Central memory CD4-positive, alpha-beta T cell (primary cell): ENCODE measurements at places on chromosomes 6 and 20.

GRCh38 chr6:5937936-5938706 lies 68.6 kb downstream of the NRN1 start:
- DNase-seq: no peak

- DNase-seq: no peak
These were observed at the start of gene WFDC5 for GRCh38 chr20:45114465-45115385. WFDC5 (minus strand) TSS chr20:45115174; CDS start chr20:45115083, 91 bp downstream.

DNA sequence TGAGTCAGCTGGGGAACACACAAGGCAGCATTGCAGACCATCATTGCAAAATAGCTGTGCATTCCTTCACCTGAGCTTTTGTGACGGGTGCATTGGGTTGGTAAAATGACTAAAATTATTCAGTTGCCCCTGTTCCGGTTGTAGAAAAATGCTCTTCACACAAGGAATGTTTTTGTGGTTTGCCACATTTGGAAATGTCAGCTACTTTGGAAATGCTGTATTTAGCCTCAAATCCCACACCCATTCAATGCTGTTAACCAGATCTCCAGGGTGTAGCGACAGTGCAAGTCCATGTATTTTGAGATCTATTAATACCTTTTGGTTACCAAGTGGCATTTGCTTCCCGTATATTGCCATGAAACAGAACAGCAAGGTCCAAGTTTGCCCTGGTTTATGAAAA lies 201.2 kb downstream of the FOXA2 start:
- DNase-seq: no peak

GRCh38 chr20:20521736-20522135 lies 153.8 kb downstream of the INSM1 start:
- DNase-seq: no peak

GRCh38 chr20:22070610-22071058 lies 365.2 kb downstream of the PAX1 start:
- DNase-seq: no peak

DNA sequence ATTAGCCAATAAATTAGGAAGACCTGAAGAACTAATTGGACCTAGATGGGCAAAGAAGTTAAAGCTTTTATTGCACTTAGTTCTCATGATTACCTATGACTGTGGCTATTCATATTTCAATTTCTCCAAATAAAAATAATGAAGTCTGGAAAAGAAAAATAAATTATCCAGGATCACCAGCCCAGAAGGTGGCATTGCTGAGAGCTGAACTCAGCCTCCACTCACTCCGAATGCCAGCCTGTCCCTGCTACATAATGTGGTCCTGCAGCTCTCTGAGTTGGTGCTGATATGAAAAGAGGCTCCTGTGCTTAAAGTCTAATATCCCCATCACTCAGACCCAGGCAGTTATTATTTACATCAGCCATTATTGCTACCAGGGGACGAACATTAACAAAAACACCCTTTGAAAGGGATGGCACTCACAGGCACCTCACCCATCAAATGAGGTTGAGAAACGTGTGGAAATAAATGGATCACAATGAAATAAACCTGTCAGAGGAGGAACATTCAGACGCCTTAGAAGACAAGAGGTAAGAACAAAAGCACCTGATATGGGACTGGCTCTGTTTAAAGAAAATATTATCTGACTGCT lies 649.7 kb upstream of the CHD6 start:
- no peak for DNase-seq

DNA sequence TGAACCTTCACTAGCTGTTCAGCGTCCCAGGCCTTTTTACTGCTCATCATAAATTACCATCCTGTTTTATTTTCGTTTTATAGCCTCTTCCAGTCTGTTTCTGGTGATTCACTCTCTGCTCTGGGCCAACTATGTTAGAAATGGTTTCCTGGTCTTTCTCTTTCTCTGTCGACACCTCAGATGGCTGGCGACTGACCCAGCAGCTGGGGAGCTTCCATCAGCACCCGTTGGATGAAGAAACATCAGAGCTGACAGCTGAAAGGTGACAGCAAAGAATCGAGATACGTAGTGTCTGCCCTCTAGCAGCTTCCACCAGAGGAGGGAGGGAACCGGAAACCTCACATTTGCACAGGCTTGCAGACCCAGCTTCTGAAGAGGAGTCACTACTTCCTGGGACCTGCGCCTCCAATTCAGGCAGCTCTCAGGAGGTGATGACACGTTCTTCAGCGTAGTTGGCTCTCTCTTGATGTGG lies 82.9 kb upstream of the MLN start:
- peak; percentile 34 for DNase-seq

DNA sequence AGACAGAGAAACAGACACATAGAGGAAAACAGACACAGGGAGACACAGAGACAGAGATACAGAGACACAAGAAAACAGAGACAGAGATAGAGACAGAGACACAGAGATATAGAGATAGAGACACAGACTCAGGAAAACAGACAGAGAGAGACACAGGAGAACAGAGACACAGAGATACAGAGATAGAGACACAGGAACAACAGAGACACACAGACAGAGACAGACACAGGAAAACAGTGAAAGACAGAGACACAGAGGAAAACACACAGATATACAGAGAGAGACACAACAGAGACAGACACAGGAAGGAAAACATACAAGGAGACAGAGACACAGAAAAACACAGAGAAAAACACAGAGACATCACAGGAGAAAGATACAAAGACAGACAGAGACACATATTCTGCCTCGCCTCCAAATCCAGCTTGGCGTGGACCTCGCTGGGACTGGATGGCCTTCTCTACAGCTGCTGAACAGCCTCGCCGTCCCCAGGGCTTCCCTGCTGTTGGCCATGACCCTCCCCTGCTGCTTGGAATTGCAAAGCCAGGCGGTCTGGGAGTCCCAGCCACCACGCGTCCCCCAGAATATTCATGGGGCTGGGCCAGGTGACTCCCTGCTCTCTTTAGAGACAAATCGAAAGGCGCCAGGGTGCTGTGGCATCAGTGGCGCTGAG lies 36.8 kb downstream of the NTSR1 start:
- DNase-seq: no peak

GRCh38 chr20:12570371-12570770 lies 438.4 kb upstream of the SPTLC3 start:
- DNase-seq: no peak

DNA sequence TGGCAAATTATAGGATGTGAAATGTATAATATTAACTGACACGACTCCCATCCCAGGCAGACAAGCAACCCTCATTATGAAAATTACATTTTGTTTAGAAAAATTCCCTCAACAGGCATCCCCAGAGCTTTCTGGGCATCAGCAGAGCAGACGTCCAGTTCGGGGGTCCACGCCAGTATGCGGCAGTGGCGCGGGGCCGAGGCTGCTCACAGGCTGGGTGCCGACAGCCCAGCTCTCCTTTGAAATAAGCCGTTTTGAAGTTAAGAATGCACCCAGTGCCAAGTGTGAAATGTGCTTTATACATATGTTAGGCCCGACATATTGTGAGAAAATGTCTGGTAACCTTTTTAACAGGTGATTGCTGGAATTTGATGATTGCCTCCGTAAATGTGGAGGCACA lies 50.4 kb downstream of the RPP40 start:
- DNase-seq: no peak

- no peak for DNase-seq
These were observed 448.6 kb upstream of the CDH4 start for GRCh38 chr20:60803335-60804055.

- no peak for DNase-seq
These were observed 85.5 kb downstream of the ARID1B start for GRCh38 chr6:156862711-156863110.

DNA sequence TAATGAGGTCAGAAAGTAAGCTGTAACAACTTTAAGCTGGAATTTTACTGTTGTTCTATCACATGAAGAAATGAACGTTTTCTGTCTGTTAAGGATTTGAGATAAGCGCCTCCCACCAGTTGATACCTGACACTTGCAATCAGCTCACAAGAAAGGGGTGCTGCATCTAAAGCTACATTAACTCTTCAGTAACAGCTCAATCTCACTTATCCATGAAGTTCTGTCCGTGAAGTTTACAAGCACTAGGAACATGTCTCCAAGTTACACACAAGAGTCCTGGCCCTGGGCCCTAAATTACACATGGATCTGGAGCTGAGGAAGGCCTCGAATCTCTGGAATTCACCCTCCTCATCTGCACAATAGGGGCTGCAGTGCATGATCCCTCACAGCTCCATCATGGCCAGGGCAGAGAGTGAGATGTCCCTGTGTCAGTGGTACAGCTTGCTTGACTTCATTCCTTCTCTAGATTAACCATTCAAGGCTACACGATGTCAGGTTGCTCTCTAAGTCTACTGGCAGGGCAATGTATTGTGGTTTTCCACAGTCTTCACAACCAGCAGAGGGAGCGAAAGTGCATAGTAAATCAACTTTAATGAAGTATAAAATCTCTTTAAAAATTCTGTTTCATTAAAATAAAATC lies 182.4 kb upstream of the MCHR2 start:
- no peak for DNase-seq

DNA sequence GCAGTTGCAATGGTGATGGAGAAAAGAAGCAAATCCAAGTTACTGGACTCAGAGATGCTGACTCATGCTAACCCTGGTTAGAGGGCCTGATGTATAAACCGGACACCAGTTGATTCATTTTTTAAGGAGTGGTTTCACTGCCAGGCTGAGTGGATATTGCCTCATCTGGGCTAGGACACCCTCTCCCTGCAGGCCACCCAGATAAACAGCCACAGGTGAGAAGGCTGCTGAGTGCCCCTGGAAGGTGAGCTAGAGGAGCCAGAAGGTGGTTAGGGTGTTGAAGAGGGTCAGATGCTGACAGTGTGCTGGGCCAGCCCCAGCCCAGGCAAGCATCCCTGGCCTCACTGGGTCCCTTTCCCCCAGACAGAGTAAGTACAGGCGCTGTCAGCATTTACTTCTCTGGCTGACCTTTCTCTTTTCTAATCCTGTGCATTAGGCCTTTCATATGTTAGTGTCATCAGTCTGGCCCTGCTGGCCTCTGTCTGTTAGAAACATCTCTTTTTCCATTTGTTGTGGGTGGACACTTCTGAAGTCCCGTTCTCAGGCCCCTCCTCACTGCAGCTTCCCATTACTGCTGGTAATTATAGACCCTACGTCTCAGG lies 13.5 kb downstream of the EPB41L1 start:
- no peak for DNase-seq
